ENCODE measurements at places on chromosomes 12 and 14.

DNA sequence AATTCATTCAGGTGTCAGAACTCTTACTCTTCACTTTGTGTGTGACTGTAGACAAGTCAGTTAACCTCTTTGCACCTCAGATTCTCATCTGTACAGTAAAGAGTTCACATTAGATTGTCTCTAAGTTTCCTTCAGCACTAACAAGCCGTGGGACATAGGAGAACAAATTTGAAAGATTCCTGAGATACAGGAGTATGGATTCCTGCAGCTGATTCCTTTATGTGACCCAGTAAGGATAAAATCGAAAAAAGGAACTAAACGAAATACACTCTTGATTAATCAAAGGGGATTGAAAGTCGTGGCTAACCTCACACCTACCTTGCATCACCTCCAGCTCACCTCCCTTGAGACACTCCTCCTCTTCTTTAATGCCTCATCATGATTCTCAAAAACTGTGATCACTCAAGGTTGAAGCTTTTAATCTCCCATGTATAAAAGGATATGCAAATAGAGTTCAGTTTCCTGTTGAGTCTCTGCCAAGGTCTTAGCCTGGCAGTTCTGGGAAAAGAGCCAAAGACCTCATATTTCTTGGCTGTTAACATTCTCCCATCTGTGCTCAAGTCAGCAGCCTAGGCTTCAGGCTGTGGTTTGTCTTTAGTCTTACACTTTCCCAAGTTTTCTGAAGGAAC, 156.6 kb downstream of the DAD1 start:
- H3K36me3 ChIP-seq: no peaks in the 10 kb centered on the region
- peaks cover 11% of the 10 kb centered on the region for H3K27me3 ChIP-seq
- H3K4me1 ChIP-seq: peaks cover 36% of the 10 kb centered on the region
- DNase-seq: no peak
- H3K4me3 ChIP-seq: no peak overlapping the region
- H3K27ac ChIP-seq: no peak overlapping the region

DNA sequence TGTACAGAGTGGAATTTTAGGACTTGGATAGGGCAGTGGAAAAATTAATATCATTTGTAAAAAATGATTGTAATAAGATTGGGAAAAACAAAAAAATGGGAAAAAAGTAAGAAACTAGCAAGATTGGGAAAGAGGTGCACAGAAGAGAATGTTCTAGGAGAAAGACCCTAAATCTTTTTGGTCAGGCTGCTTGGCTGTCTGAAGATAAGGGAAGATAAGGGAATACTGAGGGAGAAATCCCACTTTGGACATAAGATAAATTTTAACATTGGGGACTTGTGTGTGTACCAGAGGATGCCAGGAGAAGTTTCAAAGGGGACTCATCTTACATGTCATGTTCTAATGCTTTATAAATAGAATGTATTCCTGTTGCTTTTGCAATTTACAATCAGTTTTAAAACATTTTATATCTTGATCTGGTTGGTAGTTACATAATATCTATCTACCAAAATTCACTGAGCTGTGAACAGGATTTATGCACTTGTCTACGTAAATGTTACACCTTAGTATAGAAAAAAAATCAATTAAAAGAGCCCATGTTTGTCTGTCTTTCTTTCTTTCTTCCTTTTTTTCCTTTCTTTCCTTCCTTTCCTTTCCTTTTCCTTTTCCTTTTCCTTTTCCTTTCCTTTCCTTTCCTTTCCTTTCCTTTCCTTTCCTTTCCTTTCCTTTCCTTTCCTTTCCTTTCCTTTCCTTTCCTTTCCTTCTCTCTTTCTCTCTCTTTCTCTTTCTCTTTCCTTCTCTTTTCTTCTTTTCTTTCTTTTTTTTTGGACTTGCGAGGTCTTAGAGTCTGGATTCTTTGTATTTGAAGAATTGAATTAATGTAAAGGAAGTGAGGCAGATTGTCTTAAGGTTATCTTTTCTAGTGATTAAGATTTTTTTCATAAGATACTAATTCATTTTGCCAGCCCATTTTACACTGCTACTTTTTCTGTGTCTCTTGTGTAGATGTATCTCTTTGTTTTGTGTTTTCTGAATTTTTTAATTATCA, 66.1 kb downstream of the KTN1 start:
- H3K4me3 ChIP-seq: no peak overlapping the region
- H3K27me3 ChIP-seq: no peaks in the 10 kb centered on the region
- no peak overlapping the region for H3K27ac ChIP-seq
- DNase-seq: no peak
- H3K4me1 ChIP-seq: no peaks in the 10 kb centered on the region

GRCh38 chr12:120719072-120719471, 6.6 kb upstream of the ACADS start:
- peaks cover 24% of the 10 kb centered on the region for H3K4me1 ChIP-seq
- peaks cover 29% of the 10 kb centered on the region for H3K36me3 ChIP-seq
- no peak for DNase-seq

DNA sequence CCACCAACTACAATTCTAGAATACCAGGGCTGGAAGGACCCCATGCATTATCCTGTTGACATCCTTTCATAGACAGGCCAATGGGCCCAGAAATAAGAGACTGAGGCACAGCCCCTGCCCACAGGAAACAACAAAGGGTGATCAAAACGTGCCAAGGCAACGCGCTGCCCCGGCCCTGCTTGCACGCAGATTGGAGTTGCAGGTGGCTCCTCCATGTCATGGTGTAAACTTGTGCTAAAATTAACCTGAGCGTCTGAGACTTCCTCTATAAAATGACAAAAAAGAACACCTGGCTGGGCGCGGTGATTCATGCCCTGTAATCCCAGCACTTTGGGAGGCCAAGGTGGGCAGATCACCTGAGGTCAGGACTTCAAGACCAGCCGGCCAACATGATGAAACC, 30.1 kb downstream of the SPRING1 start:
- H3K27me3 ChIP-seq: peaks cover 31% of the 10 kb centered on the region
- DNase-seq: no peak
- H3K36me3 ChIP-seq: no peaks in the 10 kb centered on the region
- no peak overlapping the region for H3K4me3 ChIP-seq

GRCh38 chr12:8563356-8563755, 22.7 kb upstream of the CLEC4E start:
- no peak for DNase-seq
- peaks cover 14% of the 10 kb centered on the region for H3K27me3 ChIP-seq
- H3K4me1 ChIP-seq: no peaks in the 10 kb centered on the region
- no peak overlapping the region for H3K27ac ChIP-seq
- H3K36me3 ChIP-seq: no peaks in the 10 kb centered on the region
- no peak overlapping the region for H3K4me3 ChIP-seq

DNA sequence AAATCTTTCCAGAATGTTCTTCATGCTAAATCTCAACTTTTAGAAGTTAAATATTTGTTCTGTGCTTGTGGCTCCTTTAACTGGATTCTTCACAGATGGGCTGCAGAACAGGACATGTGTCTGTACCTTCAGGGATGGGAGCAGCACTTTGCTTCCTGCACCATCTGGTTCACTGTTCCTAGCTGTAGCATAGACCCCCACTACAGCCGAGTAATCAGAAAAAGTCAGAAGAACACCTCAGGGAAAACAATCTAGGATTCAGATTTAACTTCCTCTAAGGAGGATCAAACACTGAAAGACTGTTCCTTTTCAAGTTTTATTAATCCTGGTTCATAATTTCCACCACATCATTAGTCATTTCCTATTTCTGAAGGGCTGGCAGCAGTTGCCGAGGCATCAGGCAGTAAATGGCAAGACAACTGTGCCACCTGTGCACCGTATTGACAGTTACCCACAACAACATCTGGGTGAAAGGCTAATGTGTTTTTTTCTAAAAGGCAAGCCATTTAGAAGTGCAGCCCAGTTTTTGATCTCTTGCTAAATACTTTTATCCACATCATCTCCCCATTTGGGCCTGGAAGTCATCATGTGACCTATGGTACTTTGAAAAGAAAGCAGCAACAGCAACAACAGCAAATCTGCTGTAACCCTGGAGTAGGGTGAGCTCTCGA, 212.8 kb upstream of the BMP4 start:
- no peak for DNase-seq
- peaks cover 3% of the 10 kb centered on the region for H3K27me3 ChIP-seq
- H3K4me1 ChIP-seq: peaks cover 17% of the 10 kb centered on the region
- H3K4me3 ChIP-seq: no peak overlapping the region
- no peak overlapping the region for H3K27ac ChIP-seq

- H3K4me3 ChIP-seq: no peak overlapping the region
- DNase-seq: no peak
- H3K4me1 ChIP-seq: peaks cover 31% of the 10 kb centered on the region
- H3K27me3 ChIP-seq: no peaks in the 10 kb centered on the region
- H3K27ac ChIP-seq: no peak overlapping the region
Measured at GRCh38 chr12:121860257-121860656, 1.6 kb upstream of the HPD start.

- no peak overlapping the region for H3K4me3 ChIP-seq
- H3K36me3 ChIP-seq: no peaks in the 10 kb centered on the region
- H3K27me3 ChIP-seq: no peaks in the 10 kb centered on the region
- no peak overlapping the region for H3K27ac ChIP-seq
- no peaks in the 10 kb centered on the region for H3K4me1 ChIP-seq
- no peak for DNase-seq
Measured at GRCh38 chr12:92176646-92177045, 31.0 kb upstream of the BTG1 start.

DNA sequence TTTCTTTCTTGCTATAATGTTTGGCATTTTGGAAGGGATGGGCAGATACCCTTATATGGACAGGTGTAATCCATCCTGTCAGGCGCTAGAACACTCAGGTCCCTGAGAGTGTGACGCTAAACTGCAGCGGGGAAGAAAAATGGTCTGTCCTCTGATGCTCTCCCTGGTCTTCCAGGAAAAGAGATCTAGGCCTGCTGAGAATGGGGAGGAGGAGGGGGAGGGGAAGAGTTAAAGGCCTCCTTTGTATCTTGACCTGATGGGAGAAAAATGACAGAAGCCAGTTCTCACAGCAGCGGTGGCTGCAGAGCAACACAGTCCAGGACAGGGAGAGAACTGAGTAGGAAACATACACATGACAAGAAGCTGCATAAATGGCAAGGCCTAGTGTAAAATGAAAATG, 61.1 kb downstream of the RPS6KA5 start:
- peaks cover 9% of the 10 kb centered on the region for H3K4me1 ChIP-seq
- H3K4me3 ChIP-seq: no peak overlapping the region
- peaks cover 9% of the 10 kb centered on the region for H3K36me3 ChIP-seq
- peak overlapping the region; percentile 44 for H3K27ac ChIP-seq
- no peaks in the 10 kb centered on the region for H3K27me3 ChIP-seq

DNA sequence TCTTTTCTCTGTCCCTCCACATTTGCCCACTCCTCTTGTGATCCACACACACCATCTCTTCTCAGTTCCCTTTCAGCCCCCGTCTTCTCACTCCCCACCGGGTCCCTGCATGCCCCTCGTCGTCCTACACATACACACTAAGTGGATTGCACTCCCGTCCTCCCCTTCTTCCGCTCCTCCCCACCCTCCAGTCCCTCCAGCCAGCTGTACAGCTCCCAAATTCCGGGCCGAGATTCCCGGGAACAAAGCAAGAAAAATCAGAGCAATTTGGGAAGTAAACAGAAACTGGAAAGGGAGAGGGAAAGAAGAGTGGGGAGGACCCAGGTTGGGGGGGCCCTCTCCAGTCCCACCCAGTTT, 282 bp upstream of the IGFBP6 start:
- peak overlapping the region; percentile 89 for H3K4me3 ChIP-seq
- H3K4me1 ChIP-seq: peaks cover 36% of the 10 kb centered on the region
- H3K27me3 ChIP-seq: peaks cover 30% of the 10 kb centered on the region
- DNase-seq: no peak

- no peak overlapping the region for H3K27ac ChIP-seq
- H3K4me3 ChIP-seq: no peak overlapping the region
- no peaks in the 10 kb centered on the region for H3K27me3 ChIP-seq
Measured at GRCh38 chr14:24818823-24819341, 184.9 kb upstream of the GZMB start.

DNA sequence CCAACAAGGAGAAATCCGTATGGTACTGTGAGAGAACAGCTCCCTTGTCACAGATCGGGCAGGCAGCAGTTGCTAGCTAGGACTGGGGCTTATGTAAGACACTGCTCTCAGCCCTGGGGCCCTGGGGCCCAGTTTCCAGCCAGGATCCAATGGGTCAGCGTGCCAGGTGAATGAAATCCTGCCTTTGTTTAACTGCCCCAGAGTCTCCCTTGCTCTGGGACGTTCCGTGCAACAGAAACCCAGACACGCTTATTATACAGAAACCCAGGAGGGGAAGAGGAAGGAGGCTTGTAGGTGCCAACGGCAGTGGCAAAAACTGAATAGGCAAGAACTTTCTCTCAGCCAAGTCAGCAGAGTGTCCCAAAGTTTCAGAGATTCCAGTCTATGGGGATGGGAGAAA, 110.6 kb downstream of the DIO2 start:
- peaks cover 4% of the 10 kb centered on the region for H3K4me1 ChIP-seq
- H3K4me3 ChIP-seq: no peak overlapping the region
- no peak for DNase-seq
- no peaks in the 10 kb centered on the region for H3K36me3 ChIP-seq

DNA sequence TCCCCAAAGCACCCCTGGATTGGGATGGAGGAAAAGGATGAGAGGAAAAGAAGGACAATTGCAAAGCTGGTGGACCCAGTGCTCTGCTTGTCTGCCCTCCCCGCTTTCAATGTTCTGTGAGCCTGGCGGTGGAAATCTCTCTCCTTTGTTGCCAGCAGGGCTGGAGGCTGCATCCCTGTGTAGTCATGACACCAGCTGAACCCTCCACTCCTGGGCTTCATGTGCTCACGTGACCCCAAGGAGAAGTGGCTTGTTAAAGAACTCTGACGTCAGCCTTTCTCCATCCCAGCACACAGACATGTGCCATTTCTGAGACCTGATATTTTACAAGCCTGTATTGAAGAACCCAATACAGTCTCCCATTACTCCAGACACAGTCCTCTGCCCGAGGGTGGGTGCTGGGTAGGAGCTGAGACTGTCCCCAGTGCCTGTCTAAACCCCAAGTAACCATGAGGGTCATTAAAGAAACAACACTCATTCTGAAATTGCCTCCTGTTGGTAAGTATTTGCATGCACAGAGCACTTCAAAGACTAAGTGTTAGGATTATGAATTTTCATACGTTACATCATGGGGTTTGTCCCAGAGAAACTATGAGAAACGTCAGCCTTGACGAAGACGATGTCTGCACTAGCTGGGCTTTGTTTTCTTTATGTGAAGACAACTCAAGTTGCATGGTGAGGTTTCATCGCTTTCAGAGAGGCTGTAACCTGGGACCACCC, 21.7 kb downstream of the GALNT16 start:
- DNase-seq: no peak
- H3K36me3 ChIP-seq: peaks cover 3% of the 10 kb centered on the region
- H3K4me3 ChIP-seq: no peak overlapping the region
- no peaks in the 10 kb centered on the region for H3K27me3 ChIP-seq

GRCh38 chr12:88529531-88530488, 50.5 kb downstream of the KITLG start:
- no peak overlapping the region for H3K27ac ChIP-seq
- H3K36me3 ChIP-seq: peaks cover 29% of the 10 kb centered on the region
- DNase-seq: no peak

GRCh38 chr14:89032086-89032649, 207.7 kb downstream of the TTC8 start:
- DNase-seq: no peak
- H3K27me3 ChIP-seq: peaks cover 42% of the 10 kb centered on the region
